ENCODE measurements at places on chromosomes 7 and 10.

DNA sequence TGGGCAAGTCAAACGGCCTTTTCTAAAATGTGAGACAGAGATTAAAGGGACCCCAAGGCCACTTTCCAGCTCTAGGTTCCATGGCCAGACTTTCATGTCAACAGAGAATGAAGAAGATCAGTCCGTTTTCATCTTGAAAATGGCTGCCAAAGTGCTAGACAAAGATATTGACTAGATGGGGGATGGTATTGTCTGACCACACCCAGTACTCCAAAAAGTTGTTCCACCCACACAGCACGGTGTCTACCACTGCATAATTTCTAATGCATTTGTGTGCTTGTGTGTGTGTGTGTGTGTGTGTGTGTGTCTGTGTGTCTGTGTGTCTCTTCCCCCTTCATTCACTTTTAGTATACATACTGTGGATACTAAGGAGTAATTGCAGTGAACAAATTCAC, 1.3 kb downstream of the COL1A2 start:
- DNase-seq, result peak; percentile 66

DNA sequence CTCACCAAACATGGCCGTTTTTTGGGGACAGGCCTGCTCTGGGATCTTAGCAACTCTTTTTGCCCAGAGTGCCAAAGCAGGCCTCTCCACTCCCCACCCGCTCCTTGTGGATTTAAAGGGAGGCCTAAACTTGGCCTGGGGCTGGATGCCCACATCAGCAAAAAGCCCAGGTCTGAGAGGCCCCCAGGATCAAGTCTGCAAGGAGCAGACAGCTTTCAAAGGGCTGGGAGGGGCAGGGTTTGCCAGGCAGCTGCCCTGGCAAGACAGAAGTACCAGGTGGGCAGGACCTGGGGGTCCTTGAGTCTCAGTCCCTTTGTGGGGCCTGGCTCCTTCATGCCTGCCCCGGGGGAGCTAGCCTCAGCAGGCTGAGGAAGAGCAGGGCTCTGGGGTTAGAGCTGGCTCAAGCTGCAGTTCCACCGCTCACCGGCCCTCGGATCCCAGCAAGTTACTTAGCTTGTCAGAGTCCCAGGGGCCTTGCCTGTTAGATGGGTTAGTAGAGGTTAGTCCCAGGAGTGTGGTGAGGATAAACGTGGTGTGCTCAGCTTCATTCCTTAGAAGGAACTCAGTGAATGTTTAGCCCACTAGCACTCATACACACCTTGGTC, 56.2 kb downstream of the ARHGAP22 start:
- no peak for DNase-seq

DNA sequence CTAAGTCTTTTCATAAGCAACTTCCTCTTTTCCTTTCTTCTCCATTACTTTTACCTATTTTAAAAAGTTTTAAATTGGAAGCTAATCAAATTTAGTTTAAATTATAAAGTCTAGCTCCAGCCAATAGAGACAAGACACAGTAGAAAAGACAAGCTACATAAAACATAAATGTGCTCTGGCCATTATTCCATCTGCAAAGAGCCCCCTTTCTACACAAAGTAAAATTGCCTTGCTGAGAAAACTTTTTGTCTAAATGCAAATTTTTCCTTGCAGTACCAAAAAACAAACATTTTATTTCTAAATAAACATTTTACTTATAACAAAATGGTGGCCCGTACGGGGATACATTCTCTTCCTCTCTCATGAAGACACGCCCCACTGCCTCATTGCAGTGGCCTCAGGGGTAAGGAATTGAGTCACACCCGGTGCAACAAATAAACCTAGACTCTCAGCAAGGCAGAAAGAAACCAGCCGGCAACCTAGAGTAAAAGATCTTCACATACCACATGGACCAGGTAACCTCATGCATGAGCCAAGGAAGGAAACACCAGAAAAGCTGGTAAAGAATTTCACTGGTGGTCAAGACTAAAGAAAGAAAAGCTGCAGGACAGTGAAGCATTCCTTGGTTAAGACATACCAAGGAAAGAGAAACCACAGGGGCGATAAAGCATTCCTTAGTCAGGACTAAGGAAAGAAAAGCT, 71.6 kb upstream of the ZNF746 start:
- no peak for DNase-seq

DNA sequence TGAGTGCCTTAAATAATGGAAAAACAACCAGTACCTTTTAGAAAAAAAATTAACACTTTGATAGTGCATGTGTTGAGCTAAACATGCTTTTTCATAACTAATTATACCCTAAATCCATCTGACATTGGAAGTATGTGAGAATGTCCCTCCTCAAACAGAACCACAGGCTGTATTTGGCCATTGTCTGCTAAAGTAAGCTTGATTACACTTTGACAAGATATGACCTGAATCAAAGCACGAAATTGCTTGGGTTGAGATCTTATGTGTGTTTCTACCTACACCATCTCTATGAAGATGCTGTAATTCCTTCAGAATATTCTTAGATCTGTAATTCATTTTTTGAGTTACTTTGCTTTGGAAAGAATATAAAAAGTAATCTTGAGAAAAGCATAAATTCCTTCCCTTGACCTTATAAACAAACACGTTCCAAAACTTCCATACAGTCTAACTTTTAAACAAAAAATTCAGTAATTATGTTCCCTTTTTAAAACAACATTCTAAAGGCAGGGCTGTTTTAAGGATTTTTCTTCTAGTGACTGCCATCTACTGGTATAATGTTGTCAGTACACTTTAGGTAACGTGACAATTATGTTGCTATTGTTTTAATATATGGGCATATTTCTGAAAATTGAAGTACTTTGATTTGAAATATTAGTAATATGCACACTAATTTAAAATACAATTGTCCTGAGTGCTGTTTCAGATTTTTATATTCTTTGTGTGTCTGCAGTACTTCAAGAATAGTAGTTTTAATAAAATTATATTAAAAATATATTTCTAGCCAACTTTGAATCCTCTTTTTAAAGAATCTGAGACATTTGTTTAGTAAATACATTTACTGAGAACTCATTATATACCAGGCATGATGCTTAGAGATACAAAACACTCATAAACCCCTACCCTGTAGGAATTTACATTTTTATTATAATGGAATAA, 20.9 kb downstream of the CD36 start:
- peak; percentile 57 for DNase-seq

- no peak for DNase-seq
Observed at GRCh38 chr7:125126376-125126775, 196.8 kb upstream of the POT1 start.

DNA sequence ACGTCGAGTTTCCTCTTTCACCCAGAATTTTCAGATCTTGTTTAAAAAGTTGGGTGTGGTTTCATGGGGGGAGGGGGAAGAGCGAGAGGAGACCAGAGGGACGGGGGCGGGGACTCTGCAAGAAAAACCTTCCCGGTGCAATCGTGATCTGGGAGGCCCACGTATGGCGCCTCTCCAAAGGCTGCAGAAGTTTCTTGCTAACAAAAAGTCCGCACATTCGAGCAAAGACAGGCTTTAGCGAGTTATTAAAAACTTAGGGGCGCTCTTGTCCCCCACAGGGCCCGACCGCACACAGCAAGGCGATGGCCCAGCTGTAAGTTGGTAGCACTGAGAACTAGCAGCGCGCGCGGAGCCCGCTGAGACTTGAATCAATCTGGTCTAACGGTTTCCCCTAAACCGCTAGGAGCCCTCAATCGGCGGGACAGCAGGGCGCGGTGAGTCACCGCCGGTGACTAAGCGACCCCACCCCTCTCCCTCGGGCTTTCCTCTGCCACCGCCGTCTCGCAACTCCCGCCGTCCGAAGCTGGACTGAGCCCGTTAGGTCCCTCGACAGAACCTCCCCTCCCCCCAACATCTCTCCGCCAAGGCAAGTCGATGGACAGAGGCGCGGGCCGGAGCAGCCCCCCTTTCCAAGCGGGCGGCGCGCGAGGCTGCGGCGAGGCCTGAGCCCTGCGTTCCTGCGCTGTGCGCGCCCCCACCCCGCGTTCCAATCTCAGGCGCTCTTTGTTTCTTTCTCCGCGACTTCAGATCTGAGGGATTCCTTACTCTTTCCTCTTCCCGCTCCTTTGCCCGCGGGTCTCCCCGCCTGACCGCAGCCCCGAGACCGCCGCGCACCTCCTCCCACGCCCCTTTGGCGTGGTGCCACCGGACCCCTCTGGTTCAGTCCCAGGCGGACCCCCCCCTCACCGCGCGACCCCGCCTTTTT, at the start of gene VIM:
VIM (plus strand) TSS at position 151 of the 925 bp plus-strand sequence. CDS start 1,182 bp downstream, outside the sequence.
- DNase-seq, result peak; percentile 99

Data from ELR (cell line).